Activated T-cell treated with anti-CD3 and anti-CD28 coated beads for 4 hours (primary cell): ENCODE measurements at places on chromosomes 3 and 15.

GRCh38 chr15:99410477-99410876, 155.3 kb upstream of the MEF2A start:
- no peak for DNase-seq

DNA sequence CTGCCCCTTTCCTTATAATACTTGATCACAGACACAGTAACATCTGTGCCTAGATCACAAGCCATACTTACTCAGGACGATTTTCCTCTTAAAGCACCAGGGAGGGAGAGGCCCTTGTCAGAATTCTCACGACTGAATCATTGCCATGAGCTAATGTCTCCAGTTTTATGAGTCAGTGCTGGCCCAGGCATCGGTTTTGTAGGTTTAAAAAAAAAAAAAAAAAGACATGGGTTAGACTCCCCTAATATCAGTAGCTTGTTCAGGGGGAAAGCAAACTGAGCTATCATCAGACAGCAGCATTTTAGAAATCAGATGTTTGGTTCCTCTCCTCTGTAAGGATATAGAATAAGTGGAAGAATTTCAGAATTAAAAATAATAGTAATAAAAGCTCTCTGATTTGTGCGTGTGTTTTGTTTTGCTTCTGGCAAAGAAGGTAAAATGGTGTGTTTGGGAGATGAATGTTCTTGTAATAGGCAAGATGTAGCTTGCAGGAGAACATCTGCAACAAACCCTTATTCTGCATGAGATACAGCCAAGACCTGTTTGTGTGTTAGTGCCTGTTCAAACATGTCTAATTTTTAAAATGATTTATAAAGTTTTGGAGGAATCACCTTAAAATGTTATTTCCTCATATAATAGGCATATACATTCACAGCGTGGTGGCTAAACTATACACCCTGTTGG, 193.6 kb downstream of the TP63 start:
- no peak for DNase-seq

DNA sequence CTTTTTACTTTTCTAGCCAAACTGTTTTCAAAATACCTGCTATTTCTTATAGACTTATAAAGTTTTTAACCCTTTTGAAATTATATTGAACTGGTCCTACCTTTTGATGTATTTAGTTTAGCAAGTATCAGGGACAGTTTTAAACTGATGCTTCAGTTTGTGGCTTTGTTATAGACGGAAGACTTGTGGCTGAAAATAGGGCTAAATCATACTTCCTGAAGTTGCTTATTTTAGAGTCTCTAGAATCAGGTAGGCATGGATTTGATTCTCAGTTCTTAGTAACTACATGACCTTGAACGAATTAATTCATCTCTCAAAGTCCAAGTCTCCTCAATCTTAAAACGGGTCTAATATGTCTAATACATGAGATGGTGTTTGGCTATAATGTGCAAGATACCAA, 322.8 kb downstream of the RAP2B start:
- no peak for DNase-seq

GRCh38 chr3:32278714-32279113, 40.2 kb downstream of the CMTM8 start:
- no peak for DNase-seq

DNA sequence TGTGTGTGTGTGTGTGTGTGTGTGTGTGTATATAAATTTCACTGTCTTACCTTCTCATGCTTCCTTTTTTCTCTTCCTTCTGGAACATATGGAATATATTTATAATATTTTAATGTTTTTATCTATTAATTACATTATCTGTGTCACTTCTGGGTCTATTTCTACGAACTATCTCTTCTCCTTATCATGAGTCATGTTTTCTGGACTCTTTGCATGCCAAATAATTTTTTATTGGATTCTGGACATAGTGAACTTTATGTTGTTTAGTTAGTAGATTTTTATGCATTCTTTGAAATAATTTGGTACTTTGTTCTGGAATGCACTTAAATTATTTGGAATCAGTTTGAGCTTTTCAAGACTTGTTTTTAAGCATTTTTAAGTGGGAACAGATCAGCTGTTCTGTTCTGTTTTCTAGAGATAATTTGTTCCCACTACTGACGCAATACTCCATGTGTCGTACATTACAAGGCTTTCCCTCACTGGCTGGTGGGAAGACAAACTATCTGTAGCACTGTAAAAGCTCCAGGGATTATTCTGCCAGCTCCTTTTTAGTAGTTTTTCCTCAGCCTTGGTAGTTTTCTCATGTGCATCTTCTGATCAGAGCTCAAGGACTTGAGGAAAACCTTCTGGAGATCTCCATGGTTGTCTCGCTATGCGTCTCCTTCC, 302.0 kb downstream of the CLSTN2 start:
- no peak for DNase-seq

DNA sequence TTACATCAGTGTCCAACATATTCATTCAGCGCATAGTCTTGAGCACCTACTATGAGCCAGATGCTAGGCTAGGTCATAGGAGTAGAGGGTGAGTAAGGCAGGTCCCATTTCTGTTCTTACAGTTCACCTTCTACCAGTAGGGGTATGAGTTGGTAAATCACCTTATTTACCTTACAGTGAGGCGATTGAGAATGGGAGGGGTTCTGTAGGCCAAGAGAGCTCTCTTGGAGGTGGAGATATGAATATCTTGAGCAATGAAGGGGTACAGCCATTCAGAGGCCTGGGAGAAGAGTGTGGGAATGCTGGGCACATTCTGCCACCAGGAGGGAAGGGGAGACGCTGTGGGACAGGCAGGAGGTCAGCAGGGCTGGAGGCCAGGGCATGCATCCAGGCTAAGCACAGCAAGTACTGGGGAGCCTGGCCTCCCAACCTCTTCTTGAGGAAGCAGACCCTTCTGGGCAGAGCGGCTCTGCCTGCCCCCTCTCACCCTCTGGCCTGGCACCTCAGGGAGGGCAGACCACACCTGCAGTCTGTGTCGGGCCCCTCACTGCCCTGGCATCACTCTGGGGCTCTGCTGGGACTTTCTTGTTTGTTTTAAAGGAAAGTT, 123.4 kb downstream of the EEFSEC start:
- DNase-seq = no peak

- DNase-seq = no peak
Measured at GRCh38 chr15:69917056-69917455, 180.7 kb downstream of the TLE3 start.

DNA sequence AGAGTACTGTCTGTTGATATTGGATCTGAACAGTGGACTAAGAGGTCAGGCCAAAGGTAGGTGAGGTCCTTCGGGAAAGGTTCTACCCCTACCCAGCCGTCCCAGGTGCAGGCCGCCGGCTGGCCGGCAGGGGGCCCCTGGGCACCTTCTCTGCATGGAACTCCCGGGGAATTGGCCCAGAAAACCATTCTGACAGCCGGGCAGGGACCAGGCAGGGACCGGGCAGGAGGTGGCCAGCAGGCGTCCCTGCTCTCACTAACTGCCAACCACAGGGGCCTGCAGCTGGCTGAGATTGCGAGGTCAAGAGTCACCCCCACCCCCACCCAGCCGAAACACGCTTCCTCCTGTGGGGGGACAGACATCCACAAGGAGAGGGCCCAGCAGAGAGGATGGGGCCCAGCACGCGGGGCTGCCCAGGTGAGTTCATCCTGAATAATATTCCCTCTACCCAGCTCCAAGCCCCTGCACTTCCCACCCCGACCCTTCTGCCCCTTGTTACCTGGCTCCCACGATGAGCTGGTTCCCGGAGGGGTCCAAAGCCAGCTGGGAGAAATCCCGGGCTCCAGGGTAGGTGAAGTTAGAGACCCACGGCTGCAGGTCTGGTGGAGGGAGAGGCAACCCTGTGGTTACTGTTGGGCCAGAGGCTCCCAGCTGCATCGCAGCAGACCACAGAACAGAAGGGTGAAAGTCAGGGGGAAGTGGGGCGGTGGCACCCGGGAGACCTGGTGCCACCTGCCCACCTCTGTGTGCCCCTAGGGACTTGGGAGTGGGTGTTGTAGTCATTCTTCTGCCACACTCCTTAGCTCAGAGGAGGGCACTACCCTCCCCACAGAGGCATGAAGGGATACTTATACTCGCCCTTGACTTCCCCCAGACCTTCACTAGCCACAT, 84.4 kb downstream of the SEMA5B start:
- DNase-seq = no peak

DNA sequence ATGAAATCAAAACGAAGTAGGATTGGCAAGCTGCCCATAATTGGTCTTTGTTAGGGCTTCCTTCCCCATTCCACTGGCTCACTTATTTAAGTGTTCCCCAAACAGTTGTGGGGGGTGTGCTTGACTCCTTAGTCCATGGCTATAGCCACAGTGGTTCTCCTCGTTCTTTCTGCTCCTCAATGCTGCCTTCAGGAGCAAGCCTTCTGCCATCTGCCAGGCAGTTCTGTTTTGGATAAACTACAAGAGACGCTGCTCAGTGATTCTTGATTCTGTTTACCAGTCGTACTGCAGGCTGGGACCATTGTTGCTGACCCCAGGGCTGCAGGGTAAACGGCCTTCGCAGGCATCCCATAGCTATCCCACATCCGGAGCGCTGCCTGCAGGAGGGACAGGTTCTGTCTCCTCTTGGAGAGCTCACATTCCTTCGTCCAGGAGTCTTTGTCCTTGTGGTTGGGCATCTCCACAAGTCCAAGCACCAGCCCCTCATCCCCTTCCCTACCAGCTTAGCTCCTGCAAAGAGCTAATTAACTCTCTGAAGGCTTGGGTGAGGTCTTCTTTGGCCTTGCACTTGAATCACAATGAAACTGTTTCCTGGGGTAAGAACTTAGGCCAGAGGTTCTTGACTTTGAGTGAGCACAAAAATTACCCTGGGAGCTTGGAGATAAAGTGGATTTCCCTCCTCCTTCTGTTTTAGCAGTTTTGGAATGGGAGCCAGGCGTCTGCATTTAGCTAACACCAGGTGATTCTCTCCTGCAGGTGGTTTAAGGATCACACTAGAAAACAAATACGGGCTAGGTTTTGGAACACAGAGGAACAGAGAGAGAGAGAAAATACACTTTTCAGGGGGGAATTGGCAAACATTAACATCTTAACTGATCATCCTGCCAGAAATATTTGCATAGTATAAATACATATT, 114.9 kb downstream of the SV2B start:
- DNase-seq = no peak

DNA sequence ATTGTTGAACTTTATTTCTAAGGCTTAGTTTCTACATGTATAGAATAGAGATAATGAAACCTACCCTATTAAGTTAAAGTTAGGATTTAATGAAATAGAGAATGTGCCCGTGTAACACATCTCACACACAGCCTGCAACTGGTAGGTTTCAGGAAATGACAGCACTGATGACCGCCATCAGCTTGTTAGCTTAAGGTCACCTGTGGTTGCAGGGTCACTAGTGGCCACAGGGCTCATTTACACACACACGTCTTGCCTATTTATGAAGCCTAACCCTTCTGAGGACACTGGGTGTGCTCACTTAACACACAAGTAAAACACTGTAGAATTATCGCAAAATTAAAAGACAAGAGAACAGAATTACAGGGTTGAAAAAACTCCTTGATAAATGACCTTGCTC, 20.1 kb downstream of the CHRM5 start:
- DNase-seq = no peak

- DNase-seq = no peak
Measured at GRCh38 chr3:128487538-128487812, 5.5 kb downstream of the GATA2 start.

GRCh38 chr3:128559486-128560225, 66.7 kb upstream of the GATA2 start:
- DNase-seq = no peak

- no peak for DNase-seq
Measured at GRCh38 chr15:62886431-62887071, 156.0 kb upstream of the TPM1 start.

- DNase-seq = no peak
Measured at GRCh38 chr15:77415450-77416147, 4.3 kb downstream of the PEAK1 start.

GRCh38 chr3:71047616-71048531, 535.7 kb downstream of the FOXP1 start:
- no peak for DNase-seq

DNA sequence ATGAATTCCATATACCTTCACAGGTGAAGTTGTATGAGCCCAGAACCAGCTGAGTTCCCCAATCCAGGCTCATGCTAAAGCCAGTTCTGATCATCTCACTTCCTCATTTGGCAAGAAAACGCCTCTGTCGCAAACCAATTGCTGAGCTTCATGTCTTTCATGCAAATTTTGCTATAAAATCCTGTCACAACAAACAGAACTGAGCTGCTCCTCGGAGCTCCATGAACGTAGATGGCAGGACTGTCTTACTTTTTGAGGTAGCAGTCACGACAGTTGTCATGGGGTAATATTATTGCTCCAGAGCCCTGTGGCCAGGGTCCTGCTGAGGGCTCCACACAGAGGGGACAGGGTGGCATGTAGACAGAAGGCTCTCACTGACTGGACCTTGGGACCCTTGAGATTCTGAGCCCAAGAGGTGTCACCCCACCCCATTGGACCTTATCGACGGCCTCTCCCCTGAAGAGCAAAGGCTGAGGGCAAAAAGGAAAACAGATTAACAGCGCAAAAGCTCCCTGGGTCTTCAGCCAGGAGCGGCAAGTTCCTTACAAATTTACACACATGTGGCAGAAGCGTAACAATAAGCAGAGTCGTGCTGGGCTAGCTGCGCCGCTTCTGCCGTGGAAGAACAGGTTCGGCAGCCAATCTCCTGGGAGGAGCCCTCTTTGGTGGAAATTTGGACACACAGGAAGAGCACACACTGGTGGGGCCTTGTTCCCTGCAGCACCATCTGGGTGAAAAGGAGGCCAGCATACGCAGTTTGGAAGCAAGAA, 249.2 kb downstream of the OPA1 start:
- DNase-seq = no peak

DNA sequence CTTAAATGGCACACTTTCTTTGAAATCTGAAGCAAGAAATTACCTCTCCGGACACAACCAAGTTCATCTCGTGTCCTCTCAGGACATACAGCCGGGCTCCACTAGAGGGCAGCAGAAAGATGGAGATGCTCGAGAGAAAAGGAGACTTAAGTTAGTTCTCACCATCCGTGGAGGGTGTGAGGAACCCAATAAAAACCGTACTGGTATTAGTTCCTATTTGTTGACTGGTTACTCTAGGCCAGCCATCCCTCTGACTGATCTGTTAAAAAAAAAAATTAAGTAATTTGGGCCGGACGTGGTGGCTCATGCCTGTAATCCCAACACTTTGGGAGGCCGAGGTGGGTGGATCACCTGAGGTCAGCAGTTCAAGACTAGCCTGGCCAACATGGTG, 7.9 kb upstream of the CYP11A1 start:
- DNase-seq = peak; percentile 85

DNA sequence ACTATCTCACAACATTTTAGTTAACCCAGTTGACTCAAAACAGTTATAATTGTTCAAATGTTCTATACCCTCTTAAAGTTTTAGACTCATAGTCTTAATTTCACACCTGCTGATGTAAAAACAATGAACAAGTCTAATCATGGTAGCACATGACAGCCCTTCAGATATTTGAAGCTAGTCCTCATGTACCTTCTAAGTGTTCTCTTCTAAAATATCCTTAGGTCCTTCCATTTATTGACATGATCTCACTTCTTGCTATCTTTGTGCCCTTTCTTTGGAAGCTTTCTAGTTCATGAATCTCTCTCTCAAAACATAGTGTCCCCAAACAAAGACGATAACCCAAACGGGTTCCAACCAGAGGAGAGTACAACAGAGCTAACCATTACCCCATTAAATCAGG, 363.1 kb downstream of the MECOM start:
- no peak for DNase-seq

- no peak for DNase-seq
Measured at GRCh38 chr3:128555098-128555825, 62.3 kb upstream of the GATA2 start.

GRCh38 chr3:14922863-14923262, 24.5 kb upstream of the NR2C2 start:
- no peak for DNase-seq
